ENCODE measurements at places on chromosomes 3 and 15. TPM values are rescaled to one million over a fixed set of nuclear protein-coding genes. Genes with fewer than 3 reads are reported as not detected.

The FAM3D gene
- total RNA-seq: 0.13 TPM

The ARHGEF26 gene
- total RNA-seq: 0.13 TPM

The TAGLN3 gene
- not detected for total RNA-seq

The SEMA6D gene
- total RNA-seq: 1.5 TPM

The SEC62 gene
- 20.8 TPM for total RNA-seq

The TRIM71 gene
- total RNA-seq: under 0.01 TPM

Data from dermis microvascular lymphatic vessel endothelial cell (primary cell).